ENCODE measurements at places on chromosomes 13 and 19.

DNA sequence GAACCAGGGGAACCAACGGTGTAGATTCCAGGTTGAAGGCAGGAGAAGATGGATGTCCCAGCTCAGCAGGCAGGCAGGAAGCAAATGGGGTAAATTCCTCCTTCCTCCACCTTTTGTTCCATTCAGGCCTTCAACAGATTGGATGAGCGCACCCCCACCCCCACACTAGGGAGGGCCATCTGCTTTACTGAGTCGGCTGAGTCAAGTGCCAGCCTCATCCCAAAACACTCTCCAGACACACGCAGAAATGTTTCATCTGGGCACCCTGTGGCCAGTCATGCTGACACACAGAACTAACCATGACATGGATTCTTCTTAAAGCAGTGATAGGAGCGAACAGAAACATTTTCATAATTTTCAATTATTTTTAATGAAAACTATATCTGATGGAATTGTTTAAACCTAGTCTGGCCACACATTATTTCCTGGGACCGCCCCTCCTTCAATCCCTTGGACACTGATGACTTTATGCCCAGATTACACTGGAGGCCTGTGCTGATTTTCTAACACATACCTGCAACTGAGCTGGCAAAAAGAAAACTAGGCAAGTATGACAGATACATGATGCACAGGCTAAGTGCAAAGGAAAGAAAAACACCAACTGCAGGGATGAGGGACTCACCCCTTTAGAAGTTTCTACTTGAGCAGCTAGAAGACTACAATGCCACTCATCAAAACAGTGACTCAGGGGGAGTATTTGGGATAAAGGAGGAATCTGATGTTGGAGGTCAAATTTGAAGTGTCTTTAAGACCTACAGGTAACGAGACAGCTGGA is 154.2 kb downstream of the TNFRSF19 start:
- peak; percentile 34 for DNase-seq

DNA sequence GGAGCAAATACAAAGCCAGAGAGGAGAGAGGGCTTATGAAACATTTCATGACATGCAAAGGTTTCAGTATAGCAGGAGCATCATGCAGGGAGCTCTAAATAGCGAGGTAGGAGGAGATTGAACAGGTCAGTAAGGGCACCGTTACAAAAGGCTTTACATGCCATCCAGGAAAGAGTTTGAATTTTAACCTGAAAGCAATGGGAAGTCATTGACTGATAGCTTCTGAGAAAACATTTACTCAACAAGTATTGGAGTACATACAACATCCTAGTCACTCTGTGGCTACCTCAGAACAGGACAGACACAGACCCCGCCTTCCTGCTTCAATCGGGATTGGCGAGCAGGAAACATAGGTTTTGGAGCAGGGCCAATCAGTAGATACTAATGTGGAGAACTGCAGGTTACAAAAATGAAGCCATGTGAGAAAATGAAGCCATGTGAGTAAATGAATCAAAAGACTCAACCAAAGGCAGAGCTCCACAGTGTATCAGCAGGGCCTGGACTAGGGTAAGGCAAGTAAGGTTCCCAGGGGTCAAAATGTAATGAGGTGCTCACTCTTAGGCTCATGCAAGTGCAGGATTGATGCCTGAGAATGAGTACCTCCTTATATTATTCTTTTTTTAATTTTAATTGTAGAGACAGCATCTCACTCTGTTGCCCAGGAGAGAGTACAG is 46.8 kb upstream of the FNDC3A start:
- DNase-seq: no peak

GRCh38 chr13:38386421-38386820 is 36.8 kb downstream of the UFM1 start:
- no peak for DNase-seq

GRCh38 chr19:2805991-2806649 is 13.5 kb upstream of the ZNF554 start:
- DNase-seq: no peak

DNA sequence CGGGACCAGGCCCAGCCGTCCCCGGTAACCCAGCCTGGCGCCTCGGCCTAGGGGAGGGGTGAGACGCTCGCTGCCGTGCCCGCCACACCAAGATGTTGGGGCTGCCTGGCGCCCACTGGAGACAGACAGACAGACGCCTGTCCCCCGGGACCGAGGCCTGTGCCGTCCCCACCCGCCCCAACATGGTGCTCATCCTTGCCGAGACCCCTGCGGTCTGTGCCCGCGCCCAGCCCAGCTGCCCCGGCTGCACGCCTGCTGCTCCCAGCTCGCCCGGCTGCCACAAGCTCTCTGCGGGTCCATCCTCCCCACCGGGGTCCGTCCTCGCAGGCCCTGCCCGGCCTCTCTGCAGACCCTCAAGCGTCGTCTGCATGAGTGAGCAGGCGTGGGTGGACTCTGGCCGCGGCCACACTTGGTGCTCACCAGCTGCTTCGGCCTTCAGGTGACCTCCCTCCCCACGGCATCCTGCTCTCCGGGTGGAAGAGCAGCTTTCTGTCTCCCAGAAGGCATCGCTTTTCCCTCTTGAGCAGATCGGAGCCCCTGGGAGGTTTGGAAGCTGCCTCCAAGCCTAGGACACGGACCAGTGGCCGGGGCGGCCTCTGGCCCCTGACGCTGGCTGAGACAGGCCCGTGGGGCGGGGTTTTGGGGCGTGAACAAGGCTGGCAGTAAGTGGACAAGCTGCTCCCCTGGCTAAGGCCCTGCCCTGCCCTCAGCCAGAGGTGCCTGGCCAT is 6.7 kb upstream of the TMPRSS9 start:
- DNase-seq: no peak

DNA sequence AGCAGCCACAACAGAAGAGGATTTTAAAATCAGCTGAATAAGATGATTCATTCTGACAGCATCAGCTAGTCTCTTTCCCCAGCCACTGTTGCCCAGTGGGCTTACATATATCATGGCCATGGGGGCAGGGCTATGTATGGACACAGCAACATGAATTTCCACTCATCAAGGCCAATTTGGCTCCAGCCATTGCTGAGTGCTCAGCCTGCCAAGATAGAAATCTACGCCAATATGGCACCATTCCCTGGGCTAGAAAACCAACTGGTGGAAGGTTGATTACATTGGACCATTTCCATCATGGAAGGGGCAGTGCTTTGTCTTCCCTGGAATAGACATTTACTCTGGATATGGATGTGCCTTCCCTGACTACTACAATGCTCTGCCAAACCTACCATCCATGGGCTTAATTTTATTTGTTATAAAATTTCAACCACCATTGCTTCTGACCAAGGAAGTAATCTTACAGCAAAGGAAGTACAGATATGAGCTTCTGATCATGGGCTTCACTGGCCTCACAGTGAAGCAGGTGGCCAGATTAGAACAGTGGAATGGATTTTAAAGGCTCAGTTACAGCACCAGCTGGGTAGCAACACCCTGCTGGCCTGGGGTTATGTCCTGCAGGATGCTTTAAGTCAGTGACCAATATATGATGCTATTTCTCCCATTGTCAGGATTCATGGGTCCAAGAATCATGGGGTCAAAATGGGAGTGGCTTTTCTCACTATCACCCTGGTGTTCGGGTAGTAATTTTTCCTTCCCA is 9.8 kb upstream of the ALOX5AP start:
- DNase-seq: no peak

- no peak for DNase-seq
These were observed 15.2 kb downstream of the SLC7A10 start for GRCh38 chr19:33210266-33210940.

DNA sequence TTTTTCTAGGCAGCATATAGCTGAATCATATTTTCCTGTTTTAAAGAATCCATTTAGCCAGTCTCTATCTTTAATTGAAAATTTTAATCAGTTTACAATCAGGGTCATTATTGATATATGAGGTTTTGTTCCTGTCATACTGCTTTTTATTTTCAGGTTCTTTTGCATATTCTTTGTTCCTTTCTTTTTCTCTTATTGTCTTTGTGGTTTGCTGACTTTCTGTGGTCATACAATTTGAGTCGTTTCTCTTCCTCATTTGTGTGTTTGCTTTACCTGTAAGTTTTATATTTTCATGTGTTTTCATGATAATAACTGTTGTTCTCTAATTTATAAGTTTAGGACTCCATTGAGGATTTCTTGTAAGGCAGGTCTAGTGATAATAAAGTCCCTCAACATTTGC is 812.6 kb downstream of the DACH1 start:
- DNase-seq: no peak

GRCh38 chr19:4721196-4721595 is 2.4 kb downstream of the DPP9 start:
- no peak for DNase-seq

DNA sequence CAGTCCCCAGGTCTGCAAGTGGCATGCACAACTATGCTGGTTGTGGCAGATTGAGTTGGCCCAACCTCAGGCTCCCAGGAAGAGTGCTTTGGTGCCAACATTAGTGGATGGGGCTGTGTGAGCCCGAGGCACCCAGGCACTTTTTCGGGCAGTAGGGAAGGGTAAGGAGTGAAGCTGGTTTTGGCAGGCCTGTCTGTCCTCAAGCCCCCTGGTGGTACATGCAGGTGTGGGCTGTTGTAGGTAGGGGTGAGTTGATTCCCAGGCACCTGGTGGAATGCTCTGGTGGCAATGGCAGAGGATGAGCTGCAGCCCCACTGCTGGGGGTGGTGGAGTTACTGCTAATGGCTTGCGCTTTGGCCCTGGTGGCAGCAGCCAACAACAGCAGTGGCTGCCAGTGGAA is 723.7 kb upstream of the SLITRK1 start:
- DNase-seq: no peak

DNA sequence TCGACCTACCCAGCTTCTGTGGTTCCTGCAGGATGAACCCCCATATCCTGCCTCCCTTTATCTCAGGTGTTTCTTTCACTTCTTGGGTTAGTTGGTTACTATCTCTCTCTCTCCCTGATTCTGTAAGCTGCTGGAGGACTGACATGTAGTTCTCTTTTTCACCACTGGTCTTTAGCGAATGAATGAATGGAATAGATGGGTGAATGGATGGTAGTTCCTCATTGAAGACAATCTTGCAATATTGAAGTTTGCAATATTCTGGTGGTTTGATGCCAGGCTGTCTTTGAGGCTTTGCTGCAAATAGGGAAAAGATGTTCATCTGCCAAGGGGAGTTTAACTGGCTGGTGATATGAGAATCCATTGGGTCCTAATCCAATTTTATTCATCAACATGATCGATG is 120.2 kb downstream of the UBL3 start:
- DNase-seq: no peak

- no peak for DNase-seq
These were observed 58.6 kb upstream of the WASF3 start for GRCh38 chr13:26498656-26499601.

DNA sequence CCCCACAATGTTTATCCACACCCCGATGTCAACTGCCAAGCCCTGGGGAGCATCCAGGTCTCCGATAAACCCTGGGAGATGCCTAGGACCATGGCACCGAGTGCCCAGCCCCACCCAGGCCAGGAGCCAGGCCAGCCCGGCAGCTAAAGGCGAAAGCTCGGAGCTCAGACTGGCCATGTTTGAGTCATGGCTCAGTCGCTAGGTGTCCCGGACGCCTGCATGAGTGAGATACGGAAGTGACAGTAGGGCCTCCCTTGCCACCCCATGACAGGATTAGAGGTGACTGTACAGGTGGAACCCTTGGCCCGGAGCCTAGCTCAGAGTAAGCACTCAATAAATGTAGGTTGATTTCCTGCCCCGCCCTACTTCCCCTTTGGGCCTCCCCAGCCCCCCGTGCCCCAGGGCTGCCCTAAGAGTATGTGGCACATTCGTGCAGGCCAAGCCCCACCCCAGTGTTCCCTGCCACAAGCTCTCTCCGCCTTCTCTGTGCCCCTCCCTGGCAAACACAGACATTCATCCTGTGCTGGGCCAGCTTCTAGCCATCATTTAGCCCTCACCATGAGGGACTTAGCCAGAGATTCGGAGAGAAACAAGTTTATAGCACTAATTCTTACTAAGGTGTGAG is 5.8 kb upstream of the TPM4 start:
- DNase-seq: no peak

DNA sequence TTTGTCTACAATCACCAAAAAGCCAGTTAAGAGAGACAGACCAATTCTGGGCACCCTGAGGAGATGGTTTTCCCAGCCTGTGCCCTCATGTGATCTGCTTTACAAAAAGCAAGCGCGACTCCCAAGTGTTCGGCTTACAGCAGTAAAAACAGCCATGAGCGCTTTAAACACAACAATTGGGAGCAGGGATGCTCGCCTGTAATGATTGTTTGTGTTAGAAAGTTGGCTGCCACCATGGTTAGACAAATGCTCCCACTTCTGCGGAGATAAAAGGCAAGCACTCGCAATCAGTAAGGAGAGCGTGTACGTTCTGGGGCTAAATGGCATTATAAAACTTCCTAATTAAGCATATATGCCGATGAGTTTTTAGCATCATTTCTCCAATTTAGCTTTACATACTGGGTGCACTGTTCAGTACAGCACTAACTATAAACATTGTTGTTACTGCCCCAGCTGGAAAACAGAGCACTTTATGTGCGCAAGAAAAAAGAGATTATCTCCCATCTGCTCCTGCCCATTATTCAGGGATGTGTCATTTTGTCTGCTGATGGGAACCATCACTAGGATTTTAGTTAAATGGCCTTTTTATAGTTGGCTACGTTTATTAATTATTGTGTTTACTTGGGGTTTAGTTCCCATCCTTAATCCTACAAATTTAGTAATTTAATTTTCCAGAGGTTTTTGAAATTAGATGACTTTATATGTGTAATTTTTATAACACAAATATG is 309.3 kb upstream of the MAB21L1 start:
- peak; percentile 61 for DNase-seq

GRCh38 chr13:113337976-113338375 is 26.0 kb downstream of the GRTP1 start:
- DNase-seq: no peak

DNA sequence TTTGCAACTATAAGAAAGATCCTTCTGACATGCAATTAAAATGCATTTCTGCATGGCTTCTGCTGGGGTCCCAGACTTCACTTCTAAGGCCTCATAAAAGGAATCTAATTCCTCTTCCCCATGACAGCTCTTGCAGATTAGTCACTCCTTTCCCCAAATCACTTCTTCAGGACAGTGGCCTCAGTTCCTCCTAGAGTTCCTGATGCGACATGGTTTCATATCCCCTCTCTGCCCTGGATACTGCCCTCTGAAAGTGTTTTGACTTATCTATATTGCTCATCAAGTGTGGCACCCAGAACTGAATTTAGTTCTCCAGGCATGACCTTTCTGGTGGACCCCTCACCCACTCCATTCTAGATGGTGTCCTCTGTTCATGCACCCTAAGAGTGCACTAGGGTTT is 238.1 kb downstream of the FOXO1 start:
- no peak for DNase-seq

GRCh38 chr19:397321-397720 is 11.6 kb downstream of the C2CD4C start:
- no peak for DNase-seq

GRCh38 chr13:42110410-42111155 is 62.1 kb downstream of the DGKH start:
- peak; percentile 71 for DNase-seq

DNA sequence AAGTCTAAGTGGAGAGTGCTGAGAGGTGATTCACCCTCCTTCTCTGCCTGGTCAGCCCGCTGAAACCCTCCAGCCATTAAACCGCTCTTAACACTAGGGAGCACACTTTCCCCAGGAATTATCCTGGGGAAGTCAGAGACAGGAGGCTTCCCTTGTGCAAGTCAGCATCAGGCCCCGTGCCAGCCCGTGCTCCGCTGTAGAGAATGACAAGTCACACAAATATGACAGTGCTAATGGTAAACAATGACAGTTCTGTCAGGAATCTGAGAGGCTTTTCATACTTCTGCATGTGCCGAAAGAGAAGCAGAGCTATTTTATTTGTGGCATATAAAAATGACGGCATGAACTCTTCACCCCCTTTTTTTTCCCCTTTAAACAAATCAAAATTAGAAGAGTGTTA is 816.9 kb upstream of the SLC10A2 start:
- DNase-seq: peak; percentile 88

GRCh38 chr19:5144545-5145179 is 175.7 kb downstream of the KDM4B start:
- DNase-seq: no peak

All from SK-N-DZ (cell line).